ENCODE measurements at places on chromosomes 5 and 9.

DNA sequence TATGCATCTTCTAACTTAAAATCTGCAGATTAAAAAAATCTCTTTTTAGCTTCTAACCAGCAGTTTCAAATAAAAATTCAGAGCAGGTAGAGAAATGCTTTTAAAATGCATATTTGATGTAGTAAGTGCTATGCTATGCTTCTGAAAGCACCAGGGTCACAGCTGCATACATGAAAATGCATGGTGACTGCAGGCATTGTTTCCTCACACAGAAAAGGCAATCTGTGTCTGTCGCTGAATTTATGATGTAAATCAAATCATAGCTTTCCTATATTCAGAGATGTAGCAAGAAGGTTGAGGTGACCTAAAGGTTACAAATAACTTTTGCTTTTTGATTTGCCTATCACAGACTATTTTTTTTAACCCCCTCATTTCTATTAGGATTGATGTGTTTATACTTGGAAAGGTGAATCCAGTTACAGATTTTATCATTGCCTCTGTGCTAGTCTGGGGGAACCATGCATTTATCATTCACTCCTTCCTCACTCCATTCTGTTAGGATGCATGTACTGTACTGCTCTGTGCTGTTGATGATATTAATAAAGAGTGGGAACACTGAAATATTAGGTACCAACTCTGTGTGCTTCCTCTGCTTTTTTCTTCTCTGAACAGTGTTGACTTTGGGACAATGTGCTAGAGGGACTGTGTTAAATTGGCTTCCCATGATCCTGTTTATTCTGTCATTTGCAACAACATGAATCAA lies 65.6 kb downstream of the FOCAD start:
- DNase-seq: no peak

GRCh38 chr5:76546497-76547102 lies 76.6 kb downstream of the F2RL2 start:
- no peak for DNase-seq

DNA sequence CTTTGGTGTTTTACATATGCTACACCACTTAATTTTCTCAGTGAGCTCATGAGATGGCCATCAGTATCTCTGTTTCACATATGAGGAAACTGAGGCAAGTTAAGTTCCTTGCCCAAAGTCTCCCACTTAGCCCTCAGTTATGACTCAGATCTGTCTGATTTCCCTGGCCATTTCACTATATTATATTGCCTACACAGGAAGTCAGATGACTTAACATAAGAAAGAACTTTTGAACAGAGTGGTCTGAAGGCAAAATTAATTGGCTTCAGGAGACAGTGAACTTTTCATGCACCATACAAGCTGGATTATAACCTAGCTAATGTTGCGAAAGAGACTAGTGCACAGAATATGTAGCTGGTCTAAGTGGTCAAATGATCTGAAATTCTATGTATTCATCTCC lies 221.6 kb downstream of the NFIB start:
- DNase-seq: no peak

- no peak for DNase-seq
Observed at GRCh38 chr9:4573634-4574389, 83.5 kb downstream of the SLC1A1 start.

GRCh38 chr9:133257465-133257956 lies 17.5 kb downstream of the ABO start:
- no peak for DNase-seq

- DNase-seq: no peak
Observed at GRCh38 chr5:39169081-39169480, 50.3 kb downstream of the FYB1 start.

GRCh38 chr5:93741136-93741811 lies at the start of gene POU5F2:
Gene POU5F2, minus strand, starts transcription at chr5:93741600. Its CDS starts 37 bp downstream, at chr5:93741563.
- no peak for DNase-seq

DNA sequence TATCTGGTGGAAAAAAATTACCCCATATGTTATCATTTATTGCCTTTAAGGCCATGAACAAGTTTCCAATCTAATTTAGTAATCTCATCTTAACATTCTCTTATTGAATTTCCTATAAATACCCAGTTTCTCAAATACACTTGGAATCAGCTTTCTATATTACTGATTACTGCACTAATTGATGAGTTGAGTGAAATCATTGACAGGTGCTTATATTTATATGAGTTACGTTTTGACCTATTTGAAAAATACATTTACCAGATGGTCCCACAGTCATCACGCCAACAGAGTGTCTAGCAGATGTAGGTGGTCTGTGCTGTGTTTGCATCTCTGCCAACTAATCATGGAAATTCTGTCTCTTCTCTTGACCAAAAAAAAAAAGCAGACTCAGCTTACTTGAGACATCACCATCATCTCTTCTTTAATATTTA lies 307.3 kb upstream of the NREP start:
- no peak for DNase-seq

DNA sequence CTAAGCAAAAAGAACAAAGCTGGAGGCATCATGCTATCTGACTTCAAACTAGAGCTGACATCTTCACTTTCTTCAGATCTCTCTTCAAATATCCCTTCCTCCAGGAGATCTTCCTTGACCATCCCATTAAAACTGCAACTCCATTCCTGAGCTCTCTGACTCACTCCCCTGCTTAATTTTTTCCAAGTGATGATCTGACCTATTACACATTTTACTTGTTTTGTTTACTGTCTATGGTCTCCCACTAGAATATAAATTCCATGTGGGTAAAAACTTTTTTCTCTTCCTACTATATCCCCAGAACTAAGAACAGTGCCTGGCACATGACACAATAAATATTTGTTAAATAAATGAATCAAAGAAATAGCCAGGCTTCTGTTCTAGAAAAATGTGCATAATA lies 87.5 kb downstream of the SLIT3 start:
- DNase-seq: no peak

- no peak for DNase-seq
Observed at GRCh38 chr9:89312222-89312571, 1.2 kb downstream of the CKS2 start.

- peak; percentile 71 for DNase-seq
Observed at GRCh38 chr5:40797273-40798011, 732 bp downstream of the PRKAA1 start.

DNA sequence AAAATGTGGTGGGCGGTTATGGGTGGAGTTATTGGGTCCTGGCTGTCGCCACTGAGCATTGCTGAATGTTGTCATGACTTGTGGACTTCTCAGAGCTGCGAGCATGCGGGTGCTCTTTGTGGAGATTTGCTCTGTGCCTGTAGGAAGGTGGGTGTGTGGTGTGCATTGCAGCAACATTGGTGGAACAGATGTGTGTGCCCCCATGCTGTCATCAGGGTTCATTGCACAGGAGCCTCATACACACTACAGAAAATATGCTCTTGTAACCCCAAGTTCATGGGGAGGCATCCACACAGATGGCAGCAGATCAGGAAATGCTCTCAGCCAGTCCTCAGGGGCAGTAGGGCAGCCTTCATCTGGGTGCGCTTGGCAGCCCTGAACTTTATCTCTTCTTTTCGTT lies 55.9 kb upstream of the PHF2 start:
- no peak for DNase-seq

DNA sequence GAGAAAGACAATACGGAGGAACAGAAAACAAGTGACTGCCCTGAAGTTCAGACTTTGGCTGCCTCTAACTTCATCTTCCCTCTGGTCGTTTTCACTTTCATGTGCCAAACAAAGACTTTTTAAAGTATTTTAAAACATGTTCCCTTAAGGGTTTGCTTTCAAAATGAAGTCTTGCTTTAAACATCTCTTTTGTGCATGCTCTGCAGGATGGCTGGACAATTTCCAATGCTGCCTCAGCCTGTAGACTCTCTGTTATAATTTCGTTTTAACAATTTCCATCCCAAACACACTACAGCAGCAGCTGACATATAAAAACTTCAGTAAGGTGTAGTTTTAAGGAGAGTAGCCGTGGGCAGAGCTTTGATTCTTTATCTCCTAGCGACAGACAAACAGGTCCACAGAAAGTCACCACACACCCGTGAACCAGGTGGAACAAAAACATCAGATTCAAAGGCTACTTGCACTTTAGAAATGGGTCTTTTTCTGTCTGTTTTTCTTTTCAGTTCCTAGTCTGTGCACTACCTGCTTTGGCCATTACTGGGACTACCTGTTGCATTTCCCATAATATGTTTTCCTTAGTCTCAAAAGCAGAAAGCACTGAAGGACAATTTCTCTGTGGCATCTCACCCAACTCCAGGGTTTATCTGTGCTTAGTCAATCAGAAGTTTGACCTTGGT lies 308.9 kb downstream of the DTWD2 start:
- DNase-seq: no peak

DNA sequence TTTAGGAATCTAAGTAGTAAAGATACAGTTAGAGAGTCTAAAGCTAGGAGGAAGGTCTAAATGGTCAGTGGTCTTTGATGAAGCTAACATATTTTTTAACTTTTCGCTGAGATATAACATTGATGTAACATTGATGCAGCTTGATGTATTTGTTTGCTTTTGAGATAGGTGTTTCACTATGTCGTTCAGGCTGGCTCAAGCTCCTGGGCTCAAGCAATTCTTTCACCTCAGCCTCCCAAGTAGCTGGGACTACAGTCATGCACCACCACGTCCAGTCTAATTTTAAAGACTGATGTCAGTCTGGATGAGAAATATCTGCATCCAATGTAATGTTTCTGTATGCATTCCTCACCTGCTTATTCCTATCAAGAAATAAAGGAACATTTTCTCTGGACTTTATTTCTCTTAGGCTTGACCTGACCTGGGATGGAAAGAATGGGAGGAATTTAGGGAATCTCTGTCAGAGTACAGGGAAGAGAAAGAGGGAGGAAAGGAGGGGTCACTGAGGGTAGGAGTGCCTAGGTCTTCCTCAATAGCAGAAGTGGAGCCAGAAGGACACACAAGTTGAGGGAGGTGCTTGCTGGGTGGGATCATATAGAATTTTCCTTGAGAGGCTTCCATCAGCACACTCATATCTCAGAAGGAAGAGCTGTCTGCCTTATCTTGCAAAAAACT lies 101.5 kb upstream of the GPBP1 start:
- no peak for DNase-seq
